ENCODE measurements at places on chromosomes 2 and 18.

DNA sequence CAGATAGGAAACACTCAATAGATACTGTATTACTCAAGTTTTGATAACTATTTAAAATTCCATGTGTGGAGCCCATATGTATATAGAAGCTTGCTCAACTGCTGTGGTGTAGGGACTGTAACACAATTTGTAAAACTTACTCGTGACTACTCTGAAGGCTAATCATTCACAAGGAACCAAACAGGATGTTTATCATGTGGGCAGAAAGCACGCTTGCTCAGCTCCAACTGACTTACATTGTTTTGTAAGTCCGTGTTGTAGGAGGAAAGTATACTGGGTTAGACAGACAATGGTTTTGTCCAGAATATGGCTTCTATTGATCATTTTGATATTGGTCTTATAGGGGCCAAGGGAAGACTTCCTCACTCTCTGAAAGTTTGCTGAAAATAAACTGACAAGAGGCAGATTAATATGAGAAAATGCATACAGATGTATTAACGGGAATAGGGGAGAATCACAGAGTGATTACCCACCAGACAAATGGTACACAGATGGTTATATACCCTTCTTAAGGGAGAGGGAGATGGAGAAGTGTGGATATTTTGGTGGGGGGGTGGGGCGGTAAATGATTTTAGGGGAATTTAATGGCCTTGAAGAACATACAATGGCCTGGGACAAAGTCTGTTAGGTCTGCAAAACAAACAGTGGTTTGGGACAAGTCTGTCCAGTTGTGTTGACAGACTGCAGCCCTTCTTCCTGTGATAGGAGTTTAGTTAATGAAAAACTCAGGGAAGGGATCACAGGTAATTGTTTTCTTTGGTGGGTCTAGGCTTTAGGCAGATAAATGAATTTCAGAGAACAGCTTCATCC lies 259.3 kb upstream of the SP5 start:
- no peak for DNase-seq

DNA sequence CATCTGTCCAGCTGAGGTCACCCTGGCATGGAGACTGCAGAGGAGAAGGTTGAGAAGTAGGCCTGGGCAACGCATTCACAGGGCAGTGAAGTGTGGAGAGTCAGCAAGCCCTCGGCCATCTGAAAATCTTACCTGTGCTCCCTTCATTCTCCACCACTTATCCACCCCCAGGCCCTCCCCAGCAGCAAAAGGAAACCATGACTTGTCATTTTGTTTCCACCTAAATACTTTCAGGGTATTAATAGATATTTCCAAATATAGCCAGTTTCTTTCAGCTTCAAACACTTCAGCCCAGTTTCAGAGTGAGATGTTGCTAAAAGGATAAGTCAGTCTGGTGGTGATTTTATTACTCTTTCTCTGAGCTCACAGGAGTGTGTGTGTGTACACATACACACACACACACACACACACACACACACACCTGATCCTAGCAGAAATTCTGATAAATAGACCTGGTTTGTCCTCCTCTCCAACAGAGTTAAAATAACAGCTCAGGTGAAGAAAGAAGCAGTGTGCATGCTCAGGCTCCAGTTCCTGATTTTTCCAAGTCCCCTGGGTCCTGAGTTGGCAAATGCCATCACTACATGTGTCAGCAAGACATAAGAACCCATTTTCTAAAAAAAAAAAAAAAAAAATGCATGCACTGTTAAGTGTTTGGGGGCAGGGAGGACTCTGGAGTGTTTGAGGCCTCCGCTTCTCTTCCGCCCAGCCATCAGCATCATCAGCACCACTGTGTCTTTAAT lies 82.8 kb downstream of the LOXHD1 start:
- no peak for DNase-seq

DNA sequence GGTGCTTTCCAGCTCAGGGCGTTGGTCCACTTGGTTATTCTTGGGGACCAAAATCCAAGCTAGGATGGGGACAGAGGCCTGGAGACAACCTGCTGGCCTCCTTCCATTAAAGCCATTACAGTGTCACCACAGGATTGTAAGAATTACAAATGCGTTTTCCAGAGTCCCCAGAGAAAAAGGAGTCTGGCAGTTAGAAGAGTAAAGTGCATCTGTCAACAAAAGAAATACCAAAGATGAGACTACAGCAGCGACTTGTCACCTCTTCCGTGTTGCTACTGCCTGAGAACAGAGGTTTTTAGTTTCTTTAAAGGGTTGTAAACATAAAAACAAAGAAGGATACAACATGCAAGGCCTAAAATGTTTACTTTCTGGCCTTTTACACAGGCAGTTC lies 235.7 kb downstream of the AGAP1 start:
- no peak for DNase-seq

- DNase-seq, result peak; percentile 39
Observed at GRCh38 chr2:44981714-44982108, 27.5 kb downstream of the SIX2 start.

DNA sequence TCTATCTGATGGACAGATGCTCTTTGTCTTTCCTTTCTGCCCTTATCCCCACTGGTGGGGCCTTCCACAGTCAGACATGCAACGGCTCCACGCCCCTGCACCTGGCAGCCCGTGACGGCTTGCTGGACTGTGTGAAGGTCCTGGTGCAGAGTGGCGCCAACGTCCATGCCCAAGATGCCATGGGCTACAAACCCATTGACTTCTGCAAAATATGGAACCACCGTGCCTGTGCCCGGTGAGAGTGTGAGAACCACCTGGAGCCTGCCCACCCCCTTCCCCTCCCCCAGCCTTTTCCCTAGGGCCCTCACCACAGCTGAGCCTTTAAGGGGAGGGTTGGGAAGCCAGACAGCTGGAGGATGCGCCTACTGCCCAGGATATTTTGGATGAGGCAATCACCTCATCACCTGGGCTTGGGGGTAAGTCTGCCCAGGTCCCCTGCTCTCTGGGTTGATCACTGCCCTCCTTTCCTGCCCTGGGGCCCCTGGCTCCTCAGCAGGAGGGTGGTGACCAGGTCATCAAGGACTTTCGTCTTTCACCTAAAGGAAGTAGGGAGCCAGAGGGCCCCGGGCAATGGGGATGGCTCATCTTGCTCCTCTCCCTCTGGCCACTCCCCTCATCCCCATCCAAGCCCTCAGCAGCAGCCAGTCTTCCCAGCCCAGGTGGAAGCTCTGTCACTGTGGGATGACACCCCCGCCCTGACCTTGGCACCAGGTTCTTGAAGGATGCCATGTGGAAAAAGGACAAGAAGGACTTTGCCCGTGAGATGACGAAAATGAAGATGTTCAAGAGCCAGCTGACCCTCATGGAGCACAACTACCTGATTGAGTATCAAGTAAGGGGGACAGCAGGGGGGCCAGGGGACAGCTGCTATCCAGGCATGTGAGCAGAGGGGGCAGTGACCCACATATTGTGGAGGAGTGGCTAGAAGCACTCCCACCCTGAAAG lies 3.7 kb downstream of the ANKRD53 start:
- DNase-seq, result no peak

GRCh38 chr2:2021995-2022394 lies 277.7 kb upstream of the PXDN start:
- no peak for DNase-seq

- DNase-seq, result no peak
Observed at GRCh38 chr18:28455971-28456370, 279.0 kb upstream of the CDH2 start.

GRCh38 chr2:215637651-215638050 lies 201.8 kb upstream of the FN1 start:
- no peak for DNase-seq

GRCh38 chr2:23924589-23925359 lies 2.1 kb downstream of the ATAD2B start:
- no peak for DNase-seq

GRCh38 chr2:157468931-157469708 lies 25.2 kb upstream of the CYTIP start:
- DNase-seq, result peak; percentile 76

GRCh38 chr2:137183206-137183898 lies 418.0 kb downstream of the THSD7B start:
- no peak for DNase-seq

DNA sequence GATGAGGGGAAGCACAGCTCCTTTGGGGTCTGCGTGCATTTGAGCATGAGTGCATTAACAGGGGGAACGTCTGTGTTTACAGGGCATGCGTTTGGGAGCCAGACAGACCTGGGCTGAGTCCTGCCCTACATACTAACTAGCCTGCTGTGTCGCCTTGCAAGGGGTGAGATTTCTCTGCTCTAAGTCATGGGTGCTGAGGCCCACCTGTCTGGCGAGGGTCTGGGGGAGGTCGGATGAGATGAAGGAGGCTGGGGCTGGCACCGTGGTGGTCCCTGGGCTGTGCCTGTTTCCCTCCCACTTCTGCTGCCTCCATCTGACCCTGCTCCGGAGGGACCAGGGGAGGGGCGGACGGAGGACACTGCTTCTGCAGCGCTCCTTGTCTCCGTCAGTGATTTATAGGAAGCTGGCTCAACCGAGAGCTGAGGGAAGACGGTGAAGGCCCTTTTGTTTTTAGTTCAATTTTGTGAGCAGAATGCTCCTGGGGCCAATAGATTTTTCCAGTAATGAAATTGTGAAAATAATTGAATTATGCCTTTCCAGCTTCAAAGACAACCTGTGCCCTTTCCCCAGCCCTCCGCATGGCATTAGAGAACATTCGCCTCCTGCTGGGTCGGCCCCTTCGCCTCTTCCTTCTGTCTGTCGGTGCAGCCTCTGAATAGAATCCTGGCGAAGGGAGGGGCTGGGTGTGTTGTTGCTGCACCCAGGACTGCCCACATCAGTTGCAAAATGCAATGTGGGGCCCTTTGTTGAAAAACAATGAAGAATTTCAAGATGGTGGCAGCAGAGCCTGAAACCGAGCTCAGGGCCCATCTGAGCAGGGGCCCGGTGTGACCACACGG lies 49.7 kb downstream of the RRM2 start:
- DNase-seq, result no peak

DNA sequence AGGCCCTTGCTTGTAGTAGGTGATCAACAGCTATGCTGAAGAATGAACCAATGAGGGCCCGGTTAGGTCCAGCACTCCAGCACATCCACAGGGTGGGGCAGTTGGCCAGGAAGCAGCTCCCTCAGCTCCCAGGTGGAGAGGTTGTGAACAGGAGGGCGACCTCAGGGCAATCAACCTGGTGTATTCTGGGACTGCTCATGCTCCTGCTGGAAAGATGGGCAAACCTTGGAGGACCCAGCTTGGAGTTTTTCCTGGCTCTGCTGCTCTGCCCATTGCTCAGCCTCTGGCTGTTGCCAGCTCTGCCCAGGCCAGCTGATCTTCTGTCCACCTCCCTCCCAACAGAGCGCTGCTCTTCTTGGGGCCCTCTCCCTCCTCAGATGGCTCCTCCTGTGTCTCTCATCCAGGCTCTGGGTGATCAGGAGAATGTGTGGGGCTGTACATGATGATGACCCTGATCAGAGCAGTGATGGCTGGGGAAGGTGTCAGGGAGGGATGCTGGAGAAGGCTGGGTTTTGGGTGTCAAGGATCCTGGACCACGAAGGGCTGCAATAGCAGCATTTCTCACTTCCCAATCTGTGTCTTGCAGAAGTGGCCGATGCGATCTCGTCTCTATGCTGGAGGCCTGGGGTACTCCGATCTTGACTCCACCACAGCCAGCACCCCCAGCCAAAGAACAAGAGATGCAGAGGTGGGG lies 3.4 kb downstream of the TCF23 start:
- DNase-seq, result no peak

GRCh38 chr2:236511266-236511665 lies 58.4 kb upstream of the ACKR3 start:
- no peak for DNase-seq

GRCh38 chr18:48919547-48919946 lies 31.2 kb downstream of the SMAD7 start:
- DNase-seq, result no peak

DNA sequence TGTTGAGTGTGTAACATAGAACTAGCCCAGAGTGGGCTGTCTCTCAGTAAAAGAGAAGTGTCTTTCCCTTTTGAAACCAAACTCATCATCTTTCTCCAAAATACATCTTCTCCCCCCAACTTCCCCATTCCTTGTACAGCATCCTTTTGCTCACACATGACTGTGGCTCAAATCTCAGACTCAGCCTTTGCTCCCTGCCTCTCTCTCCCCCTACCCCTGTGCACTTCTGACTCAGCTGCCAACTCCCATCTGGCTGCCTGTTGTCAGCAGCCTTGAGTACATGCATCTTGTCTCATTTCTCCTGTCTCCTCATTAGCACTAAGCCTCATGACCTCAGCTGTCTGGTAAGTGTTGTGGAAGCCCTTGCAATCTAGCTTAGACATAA lies 18.1 kb upstream of the MGAT4A start:
- DNase-seq, result no peak

DNA sequence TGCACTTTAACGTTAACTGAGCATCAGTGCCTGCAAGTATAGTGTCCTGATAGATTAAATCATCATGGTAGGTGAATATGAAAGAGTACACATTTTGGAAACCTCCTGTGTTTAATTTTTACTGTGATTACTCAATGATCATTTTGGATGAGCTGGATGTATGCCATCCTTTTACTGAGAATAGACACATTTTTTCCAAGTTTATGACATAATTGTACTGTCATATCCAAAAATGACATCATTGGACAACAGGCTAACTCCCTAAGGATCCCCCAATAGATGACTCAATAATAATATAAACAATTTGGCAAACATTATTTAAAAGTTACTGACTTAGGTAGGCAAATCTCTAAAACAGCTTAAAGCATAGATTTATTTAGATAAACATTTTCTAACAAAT lies 410.8 kb upstream of the REG3G start:
- no peak for DNase-seq
